ENCODE measurements at places on chromosomes 1 and 21.
A peak's percentile ranks its signal among the peaks of the same experiment; 100 is the strongest.

DNA sequence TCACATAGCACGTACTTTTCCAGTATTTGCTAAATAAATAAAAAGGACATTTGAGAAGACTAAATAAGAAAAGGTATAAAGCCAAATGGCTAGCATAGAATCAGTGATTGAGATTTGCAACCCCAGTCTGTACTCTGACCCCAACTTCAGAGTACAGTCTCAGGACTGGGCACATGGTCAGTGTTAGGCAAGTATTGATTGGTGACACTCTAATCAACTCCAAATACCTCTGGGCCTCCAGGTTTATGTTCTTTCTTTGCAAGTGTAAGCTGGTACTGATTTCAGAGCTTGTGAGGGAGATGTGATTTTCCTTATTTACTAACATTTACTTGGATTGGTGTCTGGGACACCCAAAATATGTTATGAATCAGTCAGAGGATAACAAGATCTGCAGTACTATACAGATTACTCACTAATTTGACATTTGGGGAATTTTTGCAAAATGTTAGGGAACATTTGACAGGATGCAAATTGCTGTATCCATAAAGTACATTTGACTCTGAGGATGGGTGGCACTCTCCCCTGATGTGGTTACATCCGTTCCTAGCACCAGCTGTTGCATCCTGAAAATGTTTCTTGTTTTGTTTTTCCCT, 34.2 kb downstream of the LMO4 start:
- DNase-seq = no peak

GRCh38 chr1:179781962-179782361, 38.9 kb downstream of the FAM163A start:
- DNase-seq = no peak

DNA sequence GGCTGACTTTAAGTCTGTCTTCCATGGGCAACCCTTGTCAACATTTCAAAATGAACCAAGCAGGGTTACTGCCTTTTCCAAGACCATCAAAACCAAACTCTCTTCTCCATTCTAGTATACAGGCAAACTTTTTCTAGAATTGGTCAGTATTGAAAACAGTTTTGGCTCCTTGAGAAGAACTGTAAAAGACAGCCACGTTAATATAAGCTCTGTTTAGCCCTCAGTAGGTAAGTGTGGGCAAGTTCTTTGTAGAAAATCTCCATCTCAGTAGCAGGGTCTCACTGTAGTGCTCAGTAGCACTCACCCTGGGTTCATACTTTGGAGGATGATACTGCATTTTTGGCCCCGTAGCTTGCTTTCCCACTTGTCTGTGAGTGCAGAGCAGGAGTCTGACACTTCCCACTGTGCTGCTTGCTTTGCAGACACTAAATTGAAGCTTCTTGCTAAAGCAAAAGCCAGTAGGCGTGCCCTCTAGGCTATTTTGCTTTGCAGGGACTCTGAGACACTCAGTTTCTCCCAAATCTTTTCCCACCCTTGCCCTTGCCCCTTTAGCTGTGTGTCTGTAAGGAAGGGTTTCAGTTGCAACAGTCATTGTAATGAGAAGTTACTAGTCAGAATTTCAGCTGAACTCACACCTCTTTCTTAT, 34.3 kb upstream of the CACYBP start:
- DNase-seq = no peak

DNA sequence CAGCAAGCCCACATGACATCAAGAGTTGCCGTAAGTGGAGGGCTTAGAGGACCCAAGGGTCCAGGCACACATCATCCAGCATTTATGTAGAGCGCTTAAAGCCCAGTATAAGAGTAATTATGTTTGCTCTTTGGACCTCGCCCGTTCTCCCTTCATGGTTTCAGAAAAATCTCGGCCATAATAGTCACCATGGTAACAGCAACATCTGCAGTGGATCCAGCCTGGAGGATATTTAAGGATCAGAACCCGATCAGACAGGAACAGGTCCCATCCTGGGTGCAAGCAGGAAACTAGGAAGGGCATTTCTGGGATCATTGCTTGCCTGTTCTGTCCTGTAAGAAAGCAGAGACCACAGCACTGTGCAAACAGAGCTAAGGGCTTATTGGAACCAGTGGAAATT, 89.9 kb upstream of the KAZN start:
- no peak for DNase-seq

DNA sequence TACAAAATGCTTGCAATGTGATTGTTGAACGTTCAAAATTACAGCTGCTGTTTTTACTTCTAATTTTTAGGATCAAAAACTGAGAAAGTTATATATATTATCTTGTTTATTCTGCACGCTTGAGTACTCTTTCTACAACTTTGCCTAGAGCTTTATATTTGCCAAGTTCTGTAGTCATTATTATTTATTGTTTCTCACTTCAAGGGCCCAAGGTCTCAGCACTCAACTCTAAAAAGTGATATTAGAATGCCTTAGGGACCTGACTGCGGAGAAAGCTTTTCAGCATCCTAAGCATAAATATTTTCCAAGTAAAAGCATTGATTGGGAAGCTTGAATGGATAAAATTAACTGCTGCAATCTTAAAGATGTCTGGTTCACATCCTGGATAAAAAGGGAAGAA, 83.6 kb downstream of the UBE2U start:
- DNase-seq = no peak

GRCh38 chr1:82441402-82441801, 640.7 kb downstream of the ADGRL2 start:
- DNase-seq = no peak

DNA sequence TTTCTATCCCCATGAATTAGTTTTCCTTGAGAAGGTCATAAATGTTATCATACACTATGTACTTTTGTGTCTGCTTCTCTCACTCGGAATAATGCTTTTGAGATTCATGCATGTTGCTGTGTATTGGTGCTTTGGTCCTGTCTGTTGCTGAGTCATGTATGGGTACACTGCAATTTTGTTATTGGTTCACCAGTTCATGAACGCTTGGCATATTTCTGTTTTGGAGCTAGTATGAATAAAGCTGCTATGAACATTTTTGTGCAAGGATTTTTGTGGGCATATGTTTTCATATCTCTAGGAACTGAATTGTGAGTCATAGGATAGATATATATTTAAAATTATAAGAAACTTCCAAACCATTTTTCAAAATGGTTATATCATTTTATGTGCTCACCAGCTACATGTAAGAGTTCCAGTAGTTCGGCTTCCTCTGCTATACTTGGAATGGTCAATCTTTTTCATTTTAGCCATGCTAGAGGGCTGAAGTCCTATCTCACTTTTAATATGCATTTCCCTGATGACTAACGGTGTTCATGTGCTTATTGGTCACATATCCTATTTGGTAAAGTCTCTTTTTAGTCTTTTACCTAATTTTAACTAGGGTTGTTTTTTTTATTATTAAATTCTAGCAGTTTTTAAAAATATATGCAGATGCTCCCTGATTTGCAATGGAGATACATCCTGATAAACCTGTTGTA, 38.2 kb downstream of the ETS2 start:
- DNase-seq = no peak

GRCh38 chr1:220637759-220638158, 52.4 kb upstream of the C1orf115 start:
- DNase-seq = no peak

- no peak for DNase-seq
Measured at GRCh38 chr1:40753142-40753882, 30.3 kb upstream of the KCNQ4 start.

DNA sequence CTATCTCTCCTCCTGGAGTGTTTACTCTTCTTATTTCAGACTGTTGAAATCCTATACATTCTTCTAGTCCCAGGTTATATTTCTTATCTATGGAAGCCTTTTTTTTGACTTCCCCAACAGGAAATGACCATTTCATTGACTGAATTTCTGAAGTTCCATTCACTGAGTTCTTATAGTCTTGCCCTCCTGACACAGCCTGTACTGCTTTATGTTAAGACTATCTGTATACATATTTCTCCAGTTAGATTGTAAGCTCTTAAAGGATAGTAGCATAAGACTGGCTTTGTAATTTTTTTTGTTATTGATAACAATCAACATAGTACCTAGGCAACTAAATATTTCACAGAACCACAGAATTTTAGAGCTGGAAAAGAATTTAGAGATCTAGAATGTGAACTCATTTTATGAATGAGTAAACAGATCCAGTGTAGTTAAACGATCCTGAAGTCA, 14.9 kb upstream of the MACF1 start:
- DNase-seq = no peak

GRCh38 chr1:165143437-165144065, 213.0 kb downstream of the LMX1A start:
- no peak for DNase-seq

- DNase-seq = peak; percentile 38
Measured at GRCh38 chr1:4837031-4837600, 182.7 kb downstream of the AJAP1 start.
